ENCODE measurements at places on chromosomes 5 and 9.

DNA sequence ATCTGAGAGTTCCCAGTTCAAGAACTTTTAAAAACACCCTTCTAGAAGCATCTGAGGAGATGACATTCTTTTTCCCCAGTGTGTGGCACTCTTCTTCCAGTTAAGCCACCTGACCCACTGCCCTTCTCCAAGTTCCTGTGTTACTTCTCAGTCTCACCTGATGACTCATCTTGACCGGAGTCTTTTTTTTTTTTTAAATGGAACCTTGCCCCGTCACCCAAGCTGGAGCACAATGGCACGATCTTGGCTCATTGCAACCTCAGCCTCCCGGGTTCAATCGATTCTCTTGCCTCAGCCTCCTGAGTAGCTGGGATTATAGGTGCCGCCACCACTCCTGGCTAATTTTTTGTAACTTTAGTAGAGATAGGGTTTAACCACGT, 224.1 kb upstream of the DAB2 start:
- peak; percentile 70 for DNase-seq

- no peak for DNase-seq
Observed at GRCh38 chr5:177226860-177227259, 76.7 kb downstream of the RAB24 start.

- no peak for DNase-seq
Observed at GRCh38 chr9:116693233-116693731, 6.2 kb downstream of the TRIM32 start.

GRCh38 chr9:110217656-110218099, 9.7 kb upstream of the C9orf152 start:
- DNase-seq: peak; percentile 70

DNA sequence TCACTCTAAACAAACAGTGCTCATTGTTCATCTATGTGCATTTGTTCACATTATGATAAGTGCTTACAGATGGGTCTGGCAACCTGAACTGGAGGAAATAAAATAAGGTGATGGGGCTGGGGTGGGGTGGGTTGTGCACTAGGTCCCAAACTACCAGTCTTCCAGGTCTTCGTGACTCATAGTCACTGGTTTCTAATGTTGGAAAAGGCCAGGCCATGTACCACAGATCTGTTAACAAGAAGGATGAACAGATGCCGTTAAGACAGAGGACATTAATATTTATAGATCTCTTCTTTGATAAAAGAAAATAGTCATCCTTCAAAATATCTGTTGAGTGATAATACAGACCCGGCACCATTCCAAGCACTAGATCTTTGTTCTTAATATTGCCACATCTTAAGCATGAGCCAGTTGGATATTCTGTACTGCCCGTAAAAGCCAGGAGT, 71.4 kb upstream of the STARD4 start:
- DNase-seq: no peak

- peak; percentile 89 for DNase-seq
Observed at GRCh38 chr9:111691672-111692329, 30.4 kb downstream of the GNG10 start.

DNA sequence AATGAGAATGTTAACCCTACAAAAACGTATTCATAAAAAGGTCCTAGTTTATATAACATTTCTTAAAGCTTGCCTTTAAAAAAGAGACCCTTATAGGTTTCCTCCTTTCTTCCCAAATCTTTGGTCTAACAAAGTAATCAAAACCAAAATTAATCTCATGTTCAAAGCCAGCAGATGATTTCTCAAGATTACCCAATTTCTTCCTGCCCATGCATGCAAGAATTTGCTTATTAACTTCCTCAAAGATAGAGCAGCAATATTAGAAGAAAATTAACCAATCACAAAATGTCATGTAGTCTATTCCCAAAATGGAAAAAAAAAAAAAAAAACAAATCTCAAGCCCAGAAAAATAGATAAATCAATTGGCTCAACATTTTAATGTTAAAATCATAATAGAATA, 114.9 kb downstream of the MLLT3 start:
- DNase-seq: no peak

- no peak for DNase-seq
Observed at GRCh38 chr9:21119093-21119770, 22.4 kb downstream of the IFNW1 start.

DNA sequence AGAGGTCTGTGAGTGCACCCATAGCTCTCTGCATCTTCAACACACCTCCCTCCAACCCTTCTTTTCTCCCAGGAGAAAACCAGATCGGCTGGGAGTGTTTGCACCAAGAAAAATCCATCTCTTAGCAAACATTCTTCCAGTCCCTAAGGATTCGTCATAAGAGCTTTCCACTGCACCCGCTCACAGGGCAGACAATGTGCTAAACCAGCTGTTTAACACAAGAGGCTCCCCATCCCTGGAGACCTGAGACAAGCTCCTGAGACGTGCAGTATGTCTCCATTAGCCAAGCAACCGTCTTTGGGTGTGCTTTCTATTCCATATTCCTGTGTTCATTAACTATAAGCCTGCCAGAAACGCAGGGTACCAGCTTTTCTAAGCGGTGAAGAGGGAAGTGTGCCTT, 93.6 kb upstream of the ZNF462 start:
- no peak for DNase-seq

DNA sequence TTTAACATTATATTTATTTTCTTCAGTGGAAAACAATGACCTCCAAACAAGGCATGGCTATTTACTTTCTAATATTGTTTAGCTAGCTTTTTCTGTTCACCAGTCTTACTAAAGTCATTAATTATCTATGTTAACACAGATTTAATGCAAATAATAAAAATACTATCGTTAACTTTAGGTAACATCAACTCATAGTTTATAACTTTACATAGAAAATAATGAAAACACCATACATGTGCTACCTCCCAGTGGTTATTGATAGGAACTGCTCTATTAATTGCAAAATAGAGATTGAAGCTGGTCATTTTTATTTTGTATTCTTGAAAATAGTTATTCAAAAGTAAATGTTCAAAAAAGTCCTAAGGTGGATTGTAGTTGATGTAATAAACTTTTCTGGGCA, 78.3 kb upstream of the HCN1 start:
- DNase-seq: peak; percentile 45

DNA sequence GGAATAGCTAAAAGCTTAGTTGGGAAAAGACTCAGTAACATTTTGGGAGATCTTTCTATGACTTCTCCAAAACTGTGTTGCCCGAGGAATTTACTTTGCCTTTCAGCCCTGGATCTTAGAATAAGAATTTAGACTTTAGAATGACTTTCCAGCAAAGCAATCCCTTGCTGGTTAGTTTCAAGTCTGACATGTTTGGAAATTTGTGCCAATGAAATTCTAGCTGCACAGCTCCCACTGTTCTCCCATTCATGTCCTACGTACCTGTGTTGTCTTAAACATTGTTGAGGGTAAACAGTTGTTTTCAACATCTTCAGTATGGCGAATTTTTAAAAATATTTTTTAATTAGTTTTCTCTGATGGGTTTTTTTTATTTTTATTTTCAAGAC, 111.4 kb downstream of the CCDC192 start:
- DNase-seq: no peak

DNA sequence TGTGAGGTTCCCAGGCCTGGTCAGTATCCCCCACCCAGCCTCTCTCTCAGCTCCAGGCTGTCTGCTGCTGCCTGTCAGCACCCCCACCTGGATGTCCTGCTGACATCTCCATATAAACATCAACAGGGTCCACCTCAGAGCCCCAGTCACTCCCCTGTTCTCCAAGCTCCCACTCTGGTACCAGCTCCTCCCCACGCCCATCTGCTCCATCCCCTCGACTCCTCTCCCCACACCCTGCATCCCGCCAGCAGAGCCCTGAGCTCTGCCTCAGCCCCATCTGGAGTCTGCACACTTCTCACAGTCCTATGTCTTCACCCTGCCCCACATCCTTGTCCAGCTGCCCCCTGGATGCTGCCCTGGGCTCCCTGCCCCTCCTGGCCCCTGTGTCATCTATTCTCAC, 67.7 kb upstream of the LRRTM2 start:
- no peak for DNase-seq

- DNase-seq: no peak
Observed at GRCh38 chr9:126511411-126511810, 102.3 kb upstream of the LMX1B start.

- peak; percentile 54 for DNase-seq
Observed at GRCh38 chr9:132697230-132697629, 27.0 kb downstream of the GTF3C4 start.

GRCh38 chr5:69265931-69266330, 31.2 kb downstream of the CDK7 start:
- DNase-seq: no peak

DNA sequence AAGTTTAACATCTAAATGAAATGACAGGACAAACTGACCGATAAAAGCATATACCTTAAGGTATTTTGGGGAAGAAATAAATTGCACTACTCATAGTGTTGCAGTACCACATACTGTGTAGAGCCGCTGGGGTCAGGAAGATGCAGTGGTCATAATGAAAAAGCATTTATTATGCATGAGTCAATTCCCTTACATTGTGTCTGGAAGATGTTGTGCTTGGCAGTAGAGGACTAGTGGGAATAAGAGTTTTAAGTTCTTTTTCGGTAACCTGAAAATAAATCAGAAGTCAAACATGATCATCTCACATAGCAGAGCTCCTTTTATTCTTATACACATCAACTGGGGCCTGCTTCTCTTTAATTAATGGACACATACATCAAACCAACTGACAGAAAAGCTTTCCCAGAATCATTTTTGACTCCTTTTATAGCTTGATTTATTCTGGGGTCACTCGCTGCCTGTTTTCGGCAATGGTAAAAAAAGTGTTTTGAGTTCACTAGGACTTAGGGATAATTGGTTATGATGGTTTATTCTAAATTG, 262.5 kb upstream of the CHD1 start:
- DNase-seq: peak; percentile 52

DNA sequence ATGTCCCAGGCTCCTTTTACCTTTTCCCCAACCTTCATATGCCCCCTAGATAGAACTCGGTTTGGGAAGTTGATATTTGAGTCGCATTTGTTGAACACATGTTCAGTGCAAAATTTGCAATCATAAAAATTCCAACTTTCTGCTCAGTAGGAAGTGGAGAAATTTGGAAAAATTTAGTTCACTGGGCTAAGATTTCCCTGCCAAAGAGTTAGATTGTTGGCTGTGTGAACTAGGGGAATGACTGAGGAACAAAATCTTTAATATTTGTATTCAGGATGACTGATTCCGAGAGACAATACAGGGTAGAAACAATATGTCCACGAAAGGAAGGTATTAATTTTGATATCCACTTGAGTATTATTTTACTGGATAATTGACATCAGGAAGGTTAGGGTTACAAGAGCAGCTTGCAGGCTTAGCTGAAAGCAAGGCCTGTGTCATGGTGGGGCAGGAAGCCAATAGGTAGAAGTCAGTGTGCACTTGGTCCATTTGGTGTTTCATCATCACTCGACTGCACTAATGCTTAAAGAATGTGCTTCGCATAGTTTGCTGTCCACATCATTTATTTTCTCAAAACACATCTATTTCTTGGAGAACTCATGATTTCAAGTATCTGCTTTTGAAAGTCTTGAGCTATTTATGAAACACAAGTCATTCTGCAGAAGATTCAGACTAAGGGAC, 59.4 kb upstream of the GNA14 start:
- peak; percentile 94 for DNase-seq

DNA sequence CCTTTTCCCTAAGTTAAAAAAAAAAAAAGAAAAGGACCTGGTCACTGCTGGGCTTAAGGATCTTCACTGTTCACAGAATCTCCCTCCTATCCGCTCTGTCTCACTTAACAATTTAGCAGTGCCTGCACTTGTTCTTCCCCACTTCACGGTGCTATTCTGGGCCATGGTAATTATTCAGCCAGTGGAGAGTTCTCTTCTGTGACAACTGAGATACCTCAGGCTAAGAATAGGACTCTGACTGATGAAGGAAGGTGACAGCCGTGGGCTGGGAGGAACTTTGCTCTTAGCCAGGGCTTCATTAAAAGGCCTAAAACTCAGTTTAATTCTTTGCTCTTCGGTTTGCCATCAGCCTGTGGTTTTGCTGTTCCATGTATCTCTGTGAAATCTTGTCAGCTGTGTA, 51.9 kb upstream of the ENTREP1 start:
- no peak for DNase-seq

GRCh38 chr5:93336330-93337110, 244.5 kb downstream of the NR2F1-AS1 start:
- DNase-seq: no peak

- DNase-seq: peak; percentile 51
Observed at GRCh38 chr5:61304590-61305381, 27.3 kb upstream of the ZSWIM6 start.

GRCh38 chr5:132132138-132132537, 58.5 kb downstream of the CSF2 start:
- DNase-seq: no peak

GRCh38 chr5:584846-585245, 27.3 kb upstream of the CEP72 start:
- DNase-seq: no peak

- peak; percentile 47 for DNase-seq
Observed at GRCh38 chr9:33350310-33350709, 52.1 kb downstream of the AQP7 start.

- DNase-seq: no peak
Observed at GRCh38 chr5:127072861-127073846, at the start of gene C5orf63. C5orf63 (minus strand) TSS chr5:127073502; CDS start chr5:127058995, 14,507 bp downstream.

DNA sequence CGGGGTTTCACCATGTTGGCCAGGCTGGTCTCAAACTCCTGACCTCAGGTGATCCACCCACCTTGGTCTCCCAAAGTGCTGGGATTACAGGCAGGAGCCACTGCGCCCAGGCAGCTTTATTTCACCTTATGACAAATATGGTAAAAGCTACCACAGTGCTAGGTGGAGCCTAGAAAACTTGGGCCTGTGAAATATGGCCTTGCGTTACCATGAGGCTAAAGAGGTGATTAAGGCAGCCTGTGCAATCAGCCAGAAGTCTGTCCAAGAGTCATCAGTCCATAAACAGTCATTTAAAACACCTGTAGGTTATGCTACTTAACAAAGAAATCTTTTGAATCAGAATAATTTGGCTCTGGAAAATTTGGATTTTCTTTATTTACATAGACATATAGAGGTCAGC, 114.8 kb upstream of the ANKH start:
- no peak for DNase-seq

DNA sequence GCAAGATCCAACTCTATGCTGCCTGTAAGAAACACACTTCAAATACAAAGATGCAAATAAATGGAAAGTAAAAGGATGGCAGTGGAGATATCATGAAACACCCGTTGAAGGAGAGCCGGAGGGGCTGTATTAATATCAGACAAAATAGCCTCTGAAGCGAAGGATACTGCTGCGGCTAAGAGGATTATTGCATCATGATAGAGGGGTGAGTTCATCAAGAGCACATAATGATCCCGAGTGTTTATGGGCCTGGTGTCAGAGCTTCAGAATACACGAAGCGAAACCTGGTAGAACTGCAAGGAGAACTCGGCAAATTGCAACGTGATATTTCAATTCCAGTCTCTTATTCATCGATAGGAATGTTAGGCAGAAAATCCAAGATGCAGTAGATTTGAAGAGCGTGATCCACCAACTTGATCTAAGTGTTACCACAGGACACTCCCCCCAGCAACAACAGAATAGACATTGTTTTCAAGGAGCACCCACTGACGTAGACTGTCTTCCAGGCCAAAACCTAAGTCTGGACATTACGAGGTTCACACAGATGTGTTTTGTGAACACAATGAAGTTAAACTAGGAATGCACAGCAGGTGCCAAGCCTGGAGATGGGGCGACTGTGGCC, 27.7 kb upstream of the QSOX2 start:
- DNase-seq: no peak

- DNase-seq: no peak
Observed at GRCh38 chr9:91408475-91408874, 15.2 kb downstream of the NFIL3 start.
